ENCODE measurements at places on chromosomes 7 and 10.
A peak's percentile ranks its signal among the peaks of the same experiment; 100 is the strongest.

DNA sequence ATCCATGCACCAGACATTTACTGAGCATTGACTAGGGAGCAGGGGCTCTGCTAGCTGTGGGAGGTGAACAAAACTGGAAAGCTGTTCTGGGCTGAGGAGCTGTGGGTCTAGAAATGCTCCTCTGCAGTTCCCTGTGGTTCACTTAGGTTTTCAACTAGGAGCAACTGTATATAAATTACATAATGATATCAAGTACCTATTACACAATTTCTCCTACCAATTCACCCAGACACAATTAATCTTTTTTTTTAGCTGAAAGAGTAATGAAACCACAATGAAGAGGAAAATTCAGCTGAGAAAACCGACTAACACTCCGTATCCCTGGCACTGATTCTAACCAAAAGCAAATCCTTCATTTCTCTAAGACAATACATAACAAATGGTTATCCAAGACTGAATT lies 39.4 kb downstream of the COL28A1 start:
- DNase-seq: no peak

DNA sequence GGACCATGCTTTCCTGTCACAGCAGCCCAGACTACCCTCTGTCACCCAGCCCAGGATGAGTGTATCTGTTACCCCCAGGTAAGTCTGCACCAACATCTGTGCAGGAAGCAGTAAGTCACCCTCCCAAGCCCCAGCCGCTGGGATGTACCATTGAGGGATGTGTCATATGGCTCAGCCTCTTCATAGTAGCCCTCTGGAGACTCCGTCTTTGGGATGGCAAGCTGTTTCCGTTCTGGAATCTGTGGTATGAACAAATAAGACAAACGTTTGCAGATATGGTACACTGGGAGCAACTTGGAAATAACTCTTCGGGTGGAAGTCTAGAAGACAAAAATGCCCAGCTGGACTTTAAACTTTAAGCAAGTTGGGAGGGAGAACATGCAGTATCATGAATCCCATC lies 81.3 kb downstream of the AFAP1L2 start:
- no peak for DNase-seq

DNA sequence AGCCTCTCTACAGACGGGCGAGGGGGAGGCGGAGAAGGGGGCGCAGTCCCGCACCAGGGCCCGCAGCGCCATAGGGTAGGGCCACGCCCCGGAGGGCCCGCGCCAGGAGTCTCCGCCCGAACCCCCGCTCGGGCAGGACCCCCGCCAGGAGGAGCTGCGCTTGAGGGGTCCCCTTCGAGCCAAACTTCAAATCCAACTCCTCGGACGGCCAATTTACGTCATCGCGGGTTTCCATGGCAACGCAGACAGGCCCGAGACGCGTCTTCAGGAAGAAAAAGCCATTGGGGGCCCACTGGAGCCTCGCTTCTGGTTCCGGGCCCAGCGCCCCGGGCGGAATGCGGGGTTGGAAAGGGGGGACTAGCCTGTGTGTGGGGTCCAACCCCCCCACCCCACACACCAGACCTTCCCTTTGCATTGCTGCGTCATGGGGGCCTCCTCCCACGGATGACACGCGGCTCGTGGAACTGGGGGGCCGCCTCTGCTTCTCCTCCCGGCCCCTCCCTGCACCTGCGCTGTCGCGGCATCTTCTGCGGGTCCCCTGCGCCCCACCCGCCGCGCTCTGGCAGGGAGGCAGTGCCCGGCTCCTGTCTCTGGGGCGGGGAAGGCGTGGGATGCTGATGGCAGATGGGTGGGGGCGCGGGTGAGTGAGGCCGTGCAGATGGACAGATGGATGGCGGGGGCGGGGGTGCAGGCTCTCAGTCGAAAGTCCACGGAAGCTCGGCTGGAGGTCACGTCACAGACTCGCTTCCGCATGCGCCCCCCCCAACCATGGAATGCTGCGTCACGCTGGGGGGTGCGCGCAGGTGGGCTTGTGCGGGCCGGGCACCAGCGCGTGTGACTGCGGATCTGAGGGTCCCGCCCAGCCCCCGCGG lies 1.2 kb downstream of the CALY start:
- peak; percentile 74 for DNase-seq

DNA sequence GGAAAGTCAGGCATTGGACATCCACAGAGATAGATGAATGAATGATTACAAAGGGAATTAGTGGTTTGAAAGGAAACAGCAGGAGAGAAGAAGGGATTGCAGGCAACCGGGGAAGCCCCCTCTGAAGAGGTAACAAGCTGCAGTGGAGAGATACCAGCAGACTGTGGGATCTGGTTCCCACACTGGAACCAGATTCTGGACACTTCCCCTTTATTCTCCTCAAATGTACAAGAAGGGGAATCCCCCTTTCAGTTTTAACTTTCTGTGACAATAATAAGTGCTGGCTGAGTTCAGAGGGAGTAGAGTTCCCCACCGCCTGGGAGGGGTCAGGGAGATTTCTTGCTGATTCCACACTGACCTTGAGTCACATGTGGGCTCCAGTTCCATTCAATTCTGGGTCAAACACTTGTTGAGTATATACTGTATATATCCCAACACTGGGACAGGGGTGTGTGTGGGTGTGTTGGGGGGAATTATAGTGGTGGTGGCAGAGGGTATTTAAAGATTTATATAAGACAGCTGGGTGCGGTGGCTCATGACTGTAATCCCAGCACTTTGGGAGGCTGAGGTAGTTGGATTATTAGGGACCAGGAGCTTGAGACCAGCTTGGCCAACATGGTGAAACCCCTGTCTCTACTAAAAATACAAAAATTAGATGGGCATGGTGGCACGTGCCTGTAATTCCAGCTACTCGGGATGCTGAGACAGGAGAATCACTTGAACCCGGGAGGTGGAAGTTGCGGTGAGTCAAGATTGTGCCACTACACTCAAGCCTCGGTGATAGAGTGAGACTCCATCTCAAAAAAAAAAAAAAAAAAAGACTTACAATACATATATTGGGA lies 16.5 kb upstream of the DDIT4 start:
- no peak for DNase-seq

- DNase-seq: no peak
These were observed 373 bp downstream of the PAXIP1 start for GRCh38 chr7:155002411-155003091.

DNA sequence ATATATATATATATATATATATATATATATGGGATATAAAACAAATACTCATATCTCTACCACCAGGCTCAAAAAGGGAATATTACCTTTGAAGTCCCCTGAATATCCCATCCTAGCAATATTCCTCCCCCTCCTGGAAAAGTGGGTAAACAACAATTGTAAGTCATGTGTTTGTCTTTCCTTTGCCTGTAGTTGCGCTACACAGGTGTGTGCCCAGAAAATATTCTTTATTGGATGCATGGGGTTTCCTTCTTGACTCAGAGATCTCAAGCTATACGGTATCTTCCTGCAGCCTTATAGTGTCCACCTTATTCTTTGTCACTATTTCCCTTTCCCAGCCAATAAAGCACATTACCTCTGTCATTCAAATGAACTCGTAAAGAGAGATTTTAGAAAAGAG lies 54.2 kb downstream of the MET start:
- no peak for DNase-seq
